ENCODE measurements at places on chromosomes 13 and 19. TPM values are rescaled to one million over a fixed set of nuclear protein-coding genes. Genes with fewer than 3 reads are reported as not detected.

DNA sequence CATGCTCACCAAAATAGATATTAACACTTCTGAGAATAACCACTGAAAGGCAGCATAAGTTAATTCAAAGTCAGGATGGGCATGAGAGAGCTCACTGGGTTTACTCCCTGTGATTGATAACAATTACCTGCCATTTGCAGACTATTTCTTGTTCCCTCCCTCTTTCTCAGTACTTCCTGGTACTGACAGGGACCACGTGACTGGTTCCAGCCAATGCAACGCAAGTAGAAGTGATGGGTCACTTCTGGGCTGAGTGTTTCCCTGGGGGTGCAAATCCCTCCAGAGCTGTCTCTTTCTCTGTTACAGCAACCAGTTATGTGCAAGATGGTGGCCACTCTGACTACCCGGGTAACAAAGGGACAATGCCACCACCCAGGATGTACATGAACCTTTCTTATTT, 118.8 kb downstream of the EFNB2 start:
- no peak for DNase-seq

XPO4 gene
- 16.8 TPM for total RNA-seq

DNA sequence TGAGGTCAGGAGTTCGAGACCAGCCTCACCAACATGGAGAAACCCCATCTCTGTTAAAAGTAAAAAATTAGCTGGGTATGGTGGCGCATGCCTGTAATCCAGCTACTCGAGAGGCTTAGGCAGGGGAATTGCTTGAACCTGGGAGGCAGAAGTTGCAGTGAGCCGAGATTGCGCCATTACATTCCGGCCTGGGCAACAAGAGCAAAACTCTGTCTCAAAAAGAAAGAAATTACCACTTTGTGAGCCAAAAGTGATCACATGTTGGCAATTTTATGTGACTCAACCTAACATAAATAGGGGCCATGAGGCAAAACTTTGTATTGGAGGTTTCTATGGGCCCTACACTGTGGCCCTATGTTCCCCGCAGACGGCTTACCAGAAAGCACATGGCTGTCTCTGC, 72.2 kb downstream of the MAP4K1 start:
- no peak for DNase-seq

FCAR gene
- total RNA-seq, result not detected

GRCh38 chr19:18795540-18795939, 4.4 kb upstream of the COMP start:
- DNase-seq, result no peak

- DNase-seq, result no peak
Observed at GRCh38 chr13:113443991-113444390, 9.3 kb downstream of the ADPRHL1 start.

MAB21L1 gene
- not detected for total RNA-seq

- no peak for DNase-seq
Observed at GRCh38 chr13:41678249-41678648, 220.9 kb downstream of the RGCC start.

GRCh38 chr13:99426426-99426825, 74.8 kb upstream of the TM9SF2 start:
- no peak for DNase-seq

DNA sequence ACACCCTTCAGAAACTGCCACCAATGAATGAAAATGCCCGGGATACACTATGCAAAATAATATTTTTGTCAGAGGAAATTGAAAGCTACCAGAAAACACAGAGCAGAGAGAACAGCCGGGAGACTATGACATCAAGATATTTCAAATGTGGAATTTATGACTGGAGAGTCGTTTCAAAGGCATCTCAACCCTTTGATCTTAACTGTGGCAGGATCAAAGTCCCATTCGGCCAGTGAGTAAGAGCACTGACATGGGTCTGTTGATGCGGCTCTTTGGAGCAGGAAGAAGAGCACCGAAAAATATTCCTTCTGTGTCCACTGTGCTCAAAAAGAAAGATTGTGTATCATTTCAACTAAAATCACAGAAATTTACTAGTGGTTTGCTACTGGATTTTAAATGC, 201.9 kb downstream of the RFC3 start:
- DNase-seq, result no peak

DNA sequence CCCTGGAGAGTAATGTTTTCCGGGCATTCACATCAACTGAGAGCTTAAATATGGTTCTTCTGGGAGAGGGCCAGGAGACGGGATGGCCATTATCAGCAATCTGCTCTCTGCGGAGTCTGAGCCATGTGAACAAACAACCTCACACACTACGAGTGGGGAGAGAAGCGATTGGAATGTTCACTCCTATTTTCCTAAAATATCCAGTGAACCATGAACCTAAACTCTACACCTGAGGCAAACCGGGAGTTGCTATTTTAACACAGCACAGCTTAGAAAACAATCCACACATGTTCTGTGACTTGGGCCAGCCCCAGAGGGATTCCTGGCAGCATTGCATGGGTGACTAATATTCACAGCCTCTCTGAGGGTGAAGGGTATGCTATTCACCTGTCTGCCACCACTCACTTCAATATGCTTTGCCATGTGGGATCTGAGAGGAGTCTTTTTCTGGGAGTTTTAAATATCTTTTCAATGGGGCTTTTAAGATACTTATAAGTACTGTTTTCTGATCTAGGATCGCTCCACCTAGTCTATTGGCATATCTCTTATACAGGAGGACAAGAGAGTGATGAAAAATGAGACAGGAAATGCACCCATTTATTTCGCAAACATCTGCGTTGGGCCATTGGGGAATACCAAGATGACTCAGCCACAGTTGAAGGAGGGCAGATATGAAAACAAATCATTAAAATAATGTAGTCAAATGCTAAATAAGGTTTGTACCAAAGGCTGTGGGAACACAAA, 72.6 kb upstream of the SERP2 start:
- DNase-seq, result no peak

HIPK4 gene
- total RNA-seq, result 0.10 TPM

C19orf73 gene
- total RNA-seq, result 1.0 TPM

- DNase-seq, result no peak
Observed at GRCh38 chr13:111179908-111180760, 65.0 kb downstream of the ARHGEF7 start.

DNA sequence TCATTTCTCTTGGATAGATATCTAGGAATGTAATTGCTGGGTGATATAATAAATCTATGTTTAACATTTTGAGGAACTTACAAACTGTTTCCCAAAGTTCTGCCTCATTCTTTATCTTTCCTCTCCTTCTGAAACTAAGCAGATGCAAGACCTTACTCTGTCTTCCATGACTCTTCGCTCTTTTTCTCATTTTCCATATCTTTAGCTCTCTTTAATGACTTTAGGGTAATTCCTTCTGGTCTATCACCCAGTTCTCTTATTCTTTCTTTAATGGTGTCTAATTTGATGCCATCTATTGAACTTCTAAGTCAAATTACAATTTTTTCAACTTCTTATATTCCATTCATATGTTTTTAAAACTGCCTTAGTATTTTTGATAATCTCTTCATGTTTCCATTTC, 316.6 kb downstream of the POU4F1 start:
- DNase-seq, result no peak

GRCh38 chr13:25777509-25777908, 274.3 kb downstream of the SHISA2 start:
- no peak for DNase-seq

HS6ST3 gene
- total RNA-seq, result not detected

KCNJ14 gene
- 0.73 TPM for total RNA-seq

CCDC70 gene
- total RNA-seq, result not detected

ZNF223 gene
- 0.40 TPM for total RNA-seq

PSG3 gene
- total RNA-seq, result not detected

DNA sequence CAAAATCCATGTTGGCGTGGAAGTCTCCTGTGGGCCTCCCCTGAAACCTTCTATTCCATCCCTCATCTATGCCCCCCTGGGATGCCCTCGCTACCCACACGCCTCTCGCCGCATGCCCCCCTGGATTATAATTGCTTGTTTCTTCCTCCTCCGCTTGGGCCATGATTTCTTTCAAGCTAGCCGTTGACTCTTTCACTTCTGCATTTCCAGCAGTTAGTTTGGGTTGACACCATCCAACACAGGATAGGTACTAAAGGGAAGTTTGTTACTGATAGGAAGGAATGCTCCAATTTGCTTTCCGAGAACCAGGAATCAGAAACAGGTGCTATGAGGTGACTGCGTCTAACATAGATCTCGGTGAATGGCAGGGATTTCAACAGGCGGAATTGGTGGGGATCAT, 7.7 kb upstream of the SLC25A15 start:
- DNase-seq, result no peak

ZFP28 gene
- 3.8 TPM for total RNA-seq

BEST2 gene
- total RNA-seq, result not detected

DNA sequence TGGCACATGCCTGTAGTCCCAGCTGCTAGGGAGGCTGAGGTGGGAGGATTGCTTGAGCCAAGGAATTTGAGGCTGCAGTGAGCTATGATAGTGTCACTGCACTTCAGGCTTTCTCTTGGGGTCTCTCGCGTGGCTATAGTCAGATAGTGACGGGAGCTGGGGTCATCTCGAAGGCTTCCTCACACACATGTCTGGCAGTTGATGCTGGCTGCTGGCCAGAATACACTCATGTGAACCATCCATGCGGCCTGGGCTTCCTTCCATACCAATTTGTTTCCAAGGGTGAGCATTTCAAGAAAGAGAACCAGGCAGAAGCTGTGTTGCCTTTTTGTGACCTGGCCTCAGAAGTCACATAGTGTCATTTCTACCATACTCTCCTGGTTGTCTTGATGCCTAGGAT, 26.4 kb downstream of the LEUTX start:
- no peak for DNase-seq

- no peak for DNase-seq
Observed at GRCh38 chr19:30376826-30377425, 4.7 kb downstream of the ZNF536 start.

LILRB1 gene
- total RNA-seq, result 0.08 TPM

CNFN gene
- total RNA-seq, result not detected

MBD3L2 gene
- total RNA-seq, result not detected

DNA sequence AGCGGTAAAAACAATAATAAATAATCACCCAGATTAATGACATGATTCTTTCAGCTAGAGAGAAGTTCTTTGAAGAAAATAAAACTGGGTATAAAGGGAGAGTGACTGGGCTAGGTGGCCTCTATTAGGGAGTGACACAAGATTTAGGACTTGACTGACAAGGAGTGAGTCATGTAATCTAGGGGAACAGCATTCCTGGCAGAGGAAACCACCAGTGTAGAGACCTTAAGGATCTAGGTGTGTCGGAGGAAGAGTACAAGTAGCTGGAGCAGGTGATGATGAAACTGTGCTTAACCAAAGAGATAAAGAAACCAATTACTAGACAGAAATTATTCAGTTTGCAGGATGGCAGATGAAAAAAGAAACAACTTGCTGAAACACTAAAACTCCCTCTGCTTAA, 248.0 kb downstream of the RFC3 start:
- no peak for DNase-seq

C13orf46 gene
- 2.5 TPM for total RNA-seq

PPM1N gene
- total RNA-seq, result 4.3 TPM

DNA sequence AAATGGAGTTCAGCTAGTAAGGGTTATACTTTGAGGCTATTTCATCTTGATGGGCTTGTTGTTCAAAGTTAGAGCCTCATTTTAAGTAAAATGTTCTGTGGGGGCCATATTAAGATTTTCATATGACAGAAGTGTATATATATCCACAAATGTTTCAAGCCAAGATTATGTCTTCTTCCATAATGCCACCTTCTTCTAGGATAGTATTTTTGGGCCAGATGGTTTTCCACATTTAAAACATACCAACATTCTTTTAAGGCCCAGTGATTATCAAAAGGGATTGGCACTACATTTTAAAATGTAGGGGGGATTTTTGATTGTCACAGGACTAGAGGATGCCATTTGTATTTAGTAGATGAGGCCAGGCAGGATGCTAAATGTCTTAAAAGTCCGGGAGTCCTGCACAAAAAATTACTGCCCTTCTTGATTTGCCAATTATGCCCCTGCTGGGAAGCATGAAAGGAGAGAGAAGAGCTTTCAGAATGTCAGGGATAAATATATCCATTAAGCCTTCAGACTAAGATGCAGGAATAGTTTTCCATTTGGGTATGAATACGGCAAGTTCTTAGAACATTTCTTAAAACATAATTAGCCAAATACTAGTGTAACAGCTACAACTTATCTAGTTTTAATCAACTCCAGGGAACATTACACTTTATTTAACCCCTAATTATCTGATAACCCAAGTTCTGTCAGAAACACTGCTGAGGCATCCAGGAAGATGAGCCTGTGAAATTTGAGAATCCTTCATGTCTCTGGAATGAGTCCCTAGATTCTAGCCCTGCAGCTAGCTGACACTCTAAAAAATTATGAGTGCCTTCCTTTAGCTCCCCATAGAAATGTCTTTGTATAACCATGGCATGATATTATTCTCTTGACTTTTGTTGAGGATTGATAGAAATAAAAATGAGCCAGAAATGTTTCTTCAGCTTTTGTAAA, 34.0 kb downstream of the ITM2B start:
- DNase-seq, result no peak

DNA sequence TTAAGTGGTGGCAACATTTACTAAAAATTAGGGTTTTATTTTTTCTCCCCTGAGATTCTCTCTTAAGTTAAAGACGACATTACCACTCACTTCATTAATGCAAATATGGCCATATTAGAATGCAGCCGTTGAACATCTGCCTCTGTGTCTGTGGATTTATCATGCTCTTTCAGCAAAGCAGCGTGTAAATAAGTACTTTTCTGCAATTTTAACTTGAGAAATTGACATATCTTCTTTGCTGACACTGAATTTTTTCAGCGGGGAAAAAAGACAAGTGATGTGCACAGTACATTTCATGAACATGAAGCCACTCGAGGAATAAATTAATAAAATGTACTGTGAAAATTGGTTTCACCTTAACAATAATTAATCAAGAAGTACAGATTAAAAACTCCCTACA, 406.4 kb downstream of the ITGBL1 start:
- no peak for DNase-seq

TPRX1 gene
- total RNA-seq, result not detected

DNA sequence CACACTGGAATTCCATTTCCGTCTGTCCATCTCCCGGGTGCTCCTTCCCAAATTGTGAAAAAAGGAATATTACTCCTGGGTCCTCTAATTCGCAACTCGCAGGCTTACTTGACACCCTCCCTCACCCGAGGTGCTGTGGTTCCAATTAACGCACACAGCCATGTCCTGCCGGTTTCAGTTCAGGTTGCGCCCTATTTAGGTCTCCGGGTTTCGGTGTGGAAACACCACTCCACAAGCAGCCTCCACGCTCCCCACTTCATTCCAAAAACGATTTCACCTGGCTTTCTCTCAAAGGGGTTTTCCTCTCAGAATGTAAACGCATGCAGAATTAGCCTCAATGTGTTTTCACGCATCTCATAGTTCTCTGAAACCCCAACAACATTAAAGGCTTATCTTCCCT, 37.9 kb downstream of the NAXD start:
- DNase-seq, result no peak

Data from activated CD4-positive, alpha-beta memory T cell treated with anti-CD3 and anti-CD28 coated beads, Interleukin-2, amount 10 ng/mL, durations not matched to agents 7 days and 5 days (primary cell).